Activated CD8-positive, alpha-beta T cell treated with anti-CD3 and anti-CD28 coated beads for 36 hours (primary cell): ENCODE measurements at places on chromosomes 7 and 10. TPM values are rescaled to one million over a fixed set of nuclear protein-coding genes. Genes with fewer than 3 reads are reported as not detected.

GRCh38 chr10:10132009-10132408 lies 885.7 kb upstream of the CELF2 start:
- no peak overlapping the region for H3K27ac ChIP-seq
- H3K4me3 ChIP-seq: no peak overlapping the region
- peaks cover 1% of the 10 kb centered on the region for H3K27me3 ChIP-seq
- DNase-seq: no peak

The DNMBP gene
- 2.9 TPM for total RNA-seq

GRCh38 chr10:126175641-126176262 lies 212.5 kb downstream of the ADAM12 start:
- H3K27me3 ChIP-seq: no peaks in the 10 kb centered on the region
- no peak for DNase-seq
- no peaks in the 10 kb centered on the region for H3K4me1 ChIP-seq
- H3K4me3 ChIP-seq: no peak overlapping the region
- H3K36me3 ChIP-seq: no peaks in the 10 kb centered on the region

The ETV1 gene
- total RNA-seq: 0.56 TPM

DNA sequence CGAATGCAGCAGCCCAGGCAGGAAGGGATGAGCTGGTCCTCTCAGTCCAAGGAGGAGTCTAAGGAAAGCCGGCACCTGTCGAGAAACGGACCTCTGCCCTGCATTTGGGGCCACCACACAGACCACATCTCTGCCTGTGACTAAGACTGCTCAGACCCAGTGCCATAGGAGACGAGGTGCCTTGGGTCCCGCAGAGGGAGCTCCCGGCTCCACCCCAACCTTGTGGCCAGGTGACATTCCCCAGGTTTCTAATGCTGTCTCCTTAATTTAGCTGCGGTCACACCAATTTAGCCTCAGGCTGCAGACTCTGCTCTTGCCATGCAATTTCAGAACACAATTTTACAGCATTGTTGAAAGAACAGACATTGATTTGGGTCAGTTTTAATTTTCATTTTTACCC lies 22.8 kb upstream of the CRHR2 start:
- no peak overlapping the region for H3K27ac ChIP-seq
- H3K36me3 ChIP-seq: no peaks in the 10 kb centered on the region
- no peaks in the 10 kb centered on the region for H3K4me1 ChIP-seq

The ABCC2 gene
- 0.87 TPM for total RNA-seq

The CCDC201 gene
- total RNA-seq: not detected

GRCh38 chr7:123230147-123230546 lies 30.4 kb upstream of the SLC13A1 start:
- H3K27me3 ChIP-seq: no peaks in the 10 kb centered on the region
- no peak for DNase-seq

- H3K27me3 ChIP-seq: no peaks in the 10 kb centered on the region
- H3K4me1 ChIP-seq: peaks cover 34% of the 10 kb centered on the region
- peaks cover 2% of the 10 kb centered on the region for H3K36me3 ChIP-seq
- no peak overlapping the region for H3K27ac ChIP-seq
- H3K4me3 ChIP-seq: no peak overlapping the region
Measured at GRCh38 chr10:3980660-3981059, 195.7 kb upstream of the KLF6 start.

The SMKR1 gene
- total RNA-seq: 3.6 TPM

DNA sequence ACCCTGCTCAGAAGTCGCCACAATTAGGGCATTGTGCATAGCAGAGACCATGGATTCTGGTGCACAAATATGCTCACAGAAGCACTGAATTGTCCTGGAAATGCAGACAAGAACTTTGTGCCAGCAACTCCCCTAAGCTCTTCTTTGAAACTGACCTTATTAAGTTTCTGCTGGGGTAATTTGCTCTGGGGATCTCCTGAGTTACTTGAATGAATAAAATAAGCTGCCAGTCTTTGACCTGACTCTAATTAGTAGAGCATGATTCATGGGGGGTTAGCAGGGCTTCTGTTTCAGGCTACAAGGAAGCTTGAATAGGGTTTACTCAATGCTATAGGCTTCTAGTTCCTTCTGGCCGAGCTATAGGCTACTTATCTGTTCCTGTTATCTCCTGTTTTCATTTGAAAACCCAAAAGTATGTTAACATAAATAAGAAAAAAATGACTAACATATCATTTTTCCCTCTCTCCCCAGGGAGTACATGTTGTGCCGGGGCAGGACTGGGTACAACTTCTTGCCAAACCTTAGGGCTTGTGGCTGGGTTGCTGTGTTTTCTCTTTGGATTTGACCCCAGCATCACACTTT lies 169.0 kb upstream of the TMEM229A start:
- no peaks in the 10 kb centered on the region for H3K4me1 ChIP-seq
- H3K4me3 ChIP-seq: no peak overlapping the region
- no peaks in the 10 kb centered on the region for H3K36me3 ChIP-seq
- no peaks in the 10 kb centered on the region for H3K27me3 ChIP-seq
- no peak for DNase-seq
- no peak overlapping the region for H3K27ac ChIP-seq

- DNase-seq: peak; percentile 58
- H3K4me3 ChIP-seq: peak overlapping the region; percentile 43
- H3K4me1 ChIP-seq: peaks cover 37% of the 10 kb centered on the region
- peaks cover 11% of the 10 kb centered on the region for H3K36me3 ChIP-seq
- peak overlapping the region; percentile 45 for H3K27ac ChIP-seq
- H3K27me3 ChIP-seq: no peaks in the 10 kb centered on the region
Measured at GRCh38 chr10:112532189-112532588, 85.2 kb downstream of the VTI1A start.

GRCh38 chr10:130169136-130169859 lies 33.1 kb downstream of the GLRX3 start:
- no peaks in the 10 kb centered on the region for H3K27me3 ChIP-seq
- no peak for DNase-seq

DNA sequence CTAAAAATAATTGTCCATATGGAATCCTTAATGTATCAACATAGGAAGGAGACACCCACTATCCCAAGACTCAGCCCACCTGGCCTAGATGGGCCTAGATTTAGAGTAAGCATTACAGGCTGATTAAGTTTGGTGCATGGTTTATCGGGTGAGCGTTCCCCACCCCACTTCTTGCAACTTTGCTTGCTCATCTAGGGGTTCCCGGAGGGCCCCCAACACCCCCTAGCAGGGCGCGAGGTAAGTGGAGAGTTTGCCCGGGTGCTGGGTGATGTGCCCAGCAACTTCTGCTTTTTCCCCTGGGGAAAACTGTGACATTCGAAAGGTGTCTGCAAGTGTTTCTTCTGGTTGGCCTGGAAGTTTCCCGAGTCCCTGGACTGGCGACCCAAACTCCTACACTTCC lies 31.7 kb downstream of the SKIDA1 start:
- peaks cover 44% of the 10 kb centered on the region for H3K27me3 ChIP-seq
- peaks cover 14% of the 10 kb centered on the region for H3K4me1 ChIP-seq
- no peaks in the 10 kb centered on the region for H3K36me3 ChIP-seq
- H3K27ac ChIP-seq: no peak overlapping the region

- peak overlapping the region; percentile 83 for H3K4me3 ChIP-seq
- H3K27me3 ChIP-seq: no peaks in the 10 kb centered on the region
- peak; percentile 15 for DNase-seq
- peaks cover 20% of the 10 kb centered on the region for H3K4me1 ChIP-seq
- peaks cover 17% of the 10 kb centered on the region for H3K36me3 ChIP-seq
- H3K27ac ChIP-seq: peak overlapping the region; percentile 99
Measured at GRCh38 chr7:154929006-154929726, 73.8 kb downstream of the PAXIP1 start.

The HOXA10 gene
- total RNA-seq: not detected

GRCh38 chr10:37976091-37976879 lies at the start of gene ZNF25:
ZNF25 (minus strand) TSS chr10:37976647; CDS start chr10:37971722, 4,925 bp downstream.
- H3K27ac ChIP-seq: peak within 1 kb of the TSS; percentile 94
- peak; percentile 98 for DNase-seq
- H3K36me3 ChIP-seq: peaks cover 7% of the 10 kb centered on the region
- H3K27me3 ChIP-seq: no peaks in the 10 kb centered on the region
- peak within 1 kb of the TSS; percentile 93 for H3K4me3 ChIP-seq

DNA sequence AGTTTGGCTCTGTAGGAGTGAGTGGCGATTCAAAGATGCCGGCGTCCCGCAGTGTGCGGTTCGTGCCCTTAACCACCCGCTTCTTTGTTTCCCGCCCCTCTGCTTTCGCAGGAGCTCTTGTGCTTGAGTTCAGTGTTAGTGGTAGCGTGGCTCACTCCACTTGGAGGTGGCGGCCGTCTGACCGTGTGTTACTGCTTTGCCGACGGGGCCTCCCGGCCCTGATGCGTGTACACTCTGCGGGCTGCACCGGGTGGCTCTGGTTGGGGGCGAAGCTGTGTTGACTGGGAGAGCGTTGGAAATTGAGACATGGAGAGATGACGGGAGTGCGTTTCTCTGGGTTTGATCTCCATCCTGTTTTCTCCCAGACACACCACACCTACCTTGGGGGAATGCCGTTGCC lies 31.4 kb downstream of the SHH start:
- H3K36me3 ChIP-seq: peaks cover 39% of the 10 kb centered on the region
- H3K4me3 ChIP-seq: no peak overlapping the region
- H3K27ac ChIP-seq: no peak overlapping the region

GRCh38 chr7:45569290-45569685 lies 4.9 kb upstream of the ADCY1 start:
- no peak for DNase-seq
- H3K36me3 ChIP-seq: no peaks in the 10 kb centered on the region
- peaks cover 19% of the 10 kb centered on the region for H3K27me3 ChIP-seq

The SUN3 gene
- total RNA-seq: 0.95 TPM

DNA sequence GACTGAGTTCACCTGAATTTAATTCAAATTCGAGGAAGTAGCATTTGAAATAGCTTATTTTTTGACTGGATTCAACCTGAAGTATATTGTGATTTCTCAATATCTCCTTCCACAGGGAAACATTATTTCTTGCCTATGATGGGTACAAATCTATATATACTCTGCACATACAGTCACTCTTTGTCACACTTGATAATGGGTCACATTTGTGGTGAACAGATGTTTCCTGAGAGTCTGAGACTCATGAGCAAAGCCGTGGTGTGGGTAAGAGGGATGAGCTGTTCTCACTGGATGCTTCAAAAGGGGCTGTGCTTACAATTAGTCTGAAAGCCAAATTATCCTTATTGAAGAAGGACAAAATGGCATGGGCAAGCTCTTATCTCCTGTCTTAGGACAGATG lies 18.0 kb upstream of the TBXAS1 start:
- no peak overlapping the region for H3K27ac ChIP-seq
- H3K36me3 ChIP-seq: no peaks in the 10 kb centered on the region
- H3K4me1 ChIP-seq: peaks cover 9% of the 10 kb centered on the region
- DNase-seq: peak; percentile 12
- H3K27me3 ChIP-seq: peaks cover 4% of the 10 kb centered on the region

The EPO gene
- not detected for total RNA-seq

DNA sequence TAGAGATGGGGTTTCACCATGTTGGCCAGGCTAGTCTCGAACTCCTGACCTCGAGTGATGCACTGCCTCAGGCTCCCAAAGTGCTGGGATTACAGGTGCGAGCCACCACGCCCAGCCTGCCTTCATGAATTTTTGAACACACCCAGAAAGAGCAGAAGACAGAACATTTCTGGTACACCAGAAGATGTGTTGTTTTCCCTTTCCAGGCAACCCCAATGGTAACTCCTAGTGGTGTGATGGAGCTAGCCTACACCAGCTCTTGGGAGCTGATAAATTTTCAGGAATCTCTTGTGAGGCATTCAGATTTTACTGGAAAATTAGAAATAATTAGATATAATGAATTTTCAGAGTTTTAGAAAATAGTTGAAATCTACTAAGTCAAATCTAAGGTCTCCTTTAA lies 904 bp upstream of the CCDC7 start:
- H3K27me3 ChIP-seq: no peaks in the 10 kb centered on the region
- peak; percentile 11 for DNase-seq
- H3K4me3 ChIP-seq: peak overlapping the region; percentile 99
- H3K4me1 ChIP-seq: peaks cover 10% of the 10 kb centered on the region

DNA sequence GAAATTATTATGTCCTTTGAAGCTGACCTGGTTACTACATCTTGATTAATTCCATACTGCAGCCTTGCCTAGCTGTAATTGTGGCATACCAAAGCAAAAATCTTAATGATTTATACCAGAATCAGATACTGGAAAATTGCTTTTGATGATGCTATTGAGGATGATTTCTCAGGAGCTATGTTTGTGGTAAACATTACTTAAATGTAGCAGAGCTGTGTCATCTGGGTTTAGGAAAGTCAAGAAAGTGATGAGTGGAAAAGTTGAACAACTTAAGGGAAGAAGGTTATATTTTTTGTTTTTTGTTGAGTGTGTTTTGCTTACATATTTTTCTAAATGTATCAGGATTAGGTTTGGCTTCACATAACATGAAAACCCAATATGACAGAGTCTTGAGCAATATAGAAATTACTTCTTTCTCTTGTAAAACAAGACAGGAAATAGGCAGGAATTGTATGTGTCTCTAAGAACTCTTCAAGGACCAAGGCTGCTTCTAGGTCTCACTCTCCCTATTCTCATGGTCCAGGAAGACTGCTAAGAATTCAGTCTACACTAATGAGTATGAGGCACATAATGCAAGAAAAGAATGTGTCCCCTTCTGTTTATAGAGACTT lies 87.6 kb upstream of the MTPN start:
- no peaks in the 10 kb centered on the region for H3K4me1 ChIP-seq
- no peak overlapping the region for H3K4me3 ChIP-seq
- H3K27ac ChIP-seq: no peak overlapping the region
- H3K36me3 ChIP-seq: peaks cover 2% of the 10 kb centered on the region
- H3K27me3 ChIP-seq: peaks cover 2% of the 10 kb centered on the region

- no peaks in the 10 kb centered on the region for H3K36me3 ChIP-seq
- no peaks in the 10 kb centered on the region for H3K4me1 ChIP-seq
- H3K27me3 ChIP-seq: no peaks in the 10 kb centered on the region
- no peak overlapping the region for H3K27ac ChIP-seq
- no peak for DNase-seq
Measured at GRCh38 chr7:155913291-155913690, 101.0 kb upstream of the SHH start.

The FANK1 gene
- total RNA-seq: 0.58 TPM

The MMRN2 gene
- not detected for total RNA-seq

GRCh38 chr10:112307358-112308124 lies 24.3 kb downstream of the TECTB start:
- H3K36me3 ChIP-seq: no peaks in the 10 kb centered on the region
- peak; percentile 52 for DNase-seq
- peaks cover 11% of the 10 kb centered on the region for H3K27me3 ChIP-seq
- no peak overlapping the region for H3K27ac ChIP-seq
- H3K4me3 ChIP-seq: no peak overlapping the region

DNA sequence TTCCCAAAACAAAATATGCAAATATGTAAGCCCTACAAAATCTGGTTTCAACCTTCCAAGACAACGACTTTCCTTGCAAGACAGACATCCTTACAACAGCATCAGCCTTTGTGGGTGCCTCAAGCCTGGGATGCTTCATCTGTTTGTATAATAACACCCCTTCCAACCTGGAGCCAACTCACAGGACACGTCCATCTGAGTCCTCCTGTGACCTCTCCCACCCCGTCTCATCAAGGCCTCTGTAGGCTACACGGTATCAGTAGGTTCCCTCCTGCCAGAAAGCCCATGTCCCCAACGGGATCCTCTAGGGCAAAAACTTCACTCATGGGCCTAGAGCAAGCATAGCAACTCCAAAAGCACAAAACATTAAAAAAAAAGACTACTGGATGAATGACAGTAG lies 173.2 kb downstream of the TNS3 start:
- H3K27me3 ChIP-seq: no peaks in the 10 kb centered on the region
- DNase-seq: no peak
- no peak overlapping the region for H3K4me3 ChIP-seq

The SPDYE1 gene
- total RNA-seq: not detected

The MYL10 gene
- total RNA-seq: not detected

- no peaks in the 10 kb centered on the region for H3K27me3 ChIP-seq
- DNase-seq: no peak
- H3K27ac ChIP-seq: no peak overlapping the region
- no peaks in the 10 kb centered on the region for H3K36me3 ChIP-seq
- H3K4me1 ChIP-seq: peaks cover 35% of the 10 kb centered on the region
- H3K4me3 ChIP-seq: no peak overlapping the region
Measured at GRCh38 chr7:55441002-55441401, 75.9 kb downstream of the LANCL2 start.
